ENCODE measurements at places on chromosomes 4 and X.

DNA sequence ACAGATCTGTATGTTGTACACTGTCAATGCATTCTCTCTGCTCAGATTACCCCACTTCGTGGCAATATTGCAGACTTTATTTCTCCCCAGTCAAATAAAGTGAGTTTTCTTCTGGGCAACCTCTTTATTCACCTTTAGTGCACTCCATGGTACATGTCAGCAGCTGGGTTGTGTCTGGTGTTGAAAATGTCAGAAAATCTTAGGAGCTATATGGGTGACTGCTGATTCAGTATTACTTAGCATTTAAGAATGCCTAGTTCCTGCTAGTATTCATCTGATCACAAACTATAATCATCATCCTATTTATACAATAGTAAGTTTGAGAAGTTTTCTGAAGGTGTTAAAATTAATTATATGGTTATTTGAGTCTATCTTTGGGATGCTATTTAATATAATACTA, 112.5 kb downstream of the CFAP299 start:
- DNase-seq = no peak

GRCh38 chr4:89949782-89950387, 55.2 kb downstream of the MMRN1 start:
- DNase-seq = no peak

DNA sequence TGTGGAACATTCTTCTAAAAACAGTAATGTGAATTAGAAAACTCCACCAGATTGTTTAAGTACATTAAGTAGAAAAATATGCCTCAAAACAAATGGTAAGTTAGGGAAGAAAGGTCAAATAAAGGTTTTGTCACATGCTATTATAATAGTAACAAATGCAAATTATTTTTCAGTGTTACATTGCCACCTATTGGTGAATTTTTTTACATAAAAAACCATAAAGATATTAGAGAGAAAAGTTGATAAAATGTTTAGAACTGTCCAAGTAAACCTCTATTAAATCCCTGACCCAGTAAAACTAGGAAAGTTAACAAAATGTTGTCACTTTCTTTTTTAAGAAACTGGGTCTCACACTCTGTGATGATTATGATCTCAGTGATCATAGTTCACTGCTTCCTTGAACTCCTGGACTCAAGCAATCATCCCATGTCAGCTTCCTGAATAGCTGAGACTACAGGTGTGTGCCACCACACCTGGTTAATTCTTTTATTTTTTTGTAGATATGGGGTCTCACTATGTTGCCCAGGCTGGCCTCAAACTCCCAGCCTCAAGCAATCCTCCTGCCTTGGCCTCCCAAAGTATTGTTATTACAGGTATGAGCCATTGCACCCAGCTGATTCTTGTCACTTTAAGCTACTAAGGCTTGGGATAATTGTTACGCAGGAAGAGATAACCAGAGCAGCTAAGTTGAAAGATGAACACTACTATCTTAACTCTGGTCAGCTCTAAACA, 157.6 kb downstream of the ATRX start:
- DNase-seq = no peak

GRCh38 chr4:91963486-91963885, 340.3 kb upstream of the GRID2 start:
- DNase-seq = no peak

DNA sequence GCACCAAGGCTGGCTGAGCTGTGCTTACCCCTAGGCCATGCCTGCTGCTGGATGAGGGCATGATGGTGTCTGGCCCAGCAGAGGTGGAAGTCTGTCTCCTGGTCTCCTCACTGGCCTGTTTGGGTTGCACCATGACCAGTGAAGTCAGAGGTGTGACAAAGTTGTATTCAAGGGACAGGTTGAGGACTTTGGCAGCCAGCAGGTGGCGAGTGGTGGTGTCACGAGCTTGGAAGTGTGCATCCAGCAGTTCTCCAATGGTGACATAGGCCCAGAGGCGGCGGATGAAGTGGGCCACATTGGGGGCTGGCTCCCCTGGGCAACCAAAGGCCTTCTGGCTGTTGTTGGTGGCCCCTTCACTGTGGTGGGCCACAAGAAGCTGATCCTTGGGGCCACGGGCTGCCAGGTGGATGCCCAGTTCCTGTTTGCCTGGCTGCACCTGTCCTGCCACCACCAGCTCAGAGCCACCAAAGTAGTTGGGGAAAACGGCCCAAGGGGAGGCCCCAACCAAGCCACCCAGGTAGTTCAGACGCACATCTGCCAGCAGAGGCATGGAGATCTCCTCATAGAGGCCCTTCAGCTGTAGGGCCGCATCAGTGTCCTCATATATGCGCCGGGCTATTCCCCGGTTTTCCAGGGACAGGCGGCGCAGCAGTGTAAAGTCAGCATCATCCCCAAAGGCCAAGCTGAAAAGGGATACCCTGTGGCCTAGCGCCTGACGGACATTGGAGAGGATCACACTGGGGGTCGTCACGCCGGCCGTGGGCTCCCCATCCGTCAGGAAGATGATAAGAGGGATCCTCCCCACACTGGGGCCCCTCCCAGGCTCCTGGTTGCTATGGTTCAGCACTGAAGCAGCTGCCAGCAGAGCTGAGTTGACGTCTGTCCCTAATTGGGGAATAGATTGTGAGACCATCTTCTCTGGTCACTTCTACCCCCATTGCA, 39.7 kb downstream of the ITIH6 start:
- DNase-seq = no peak

- DNase-seq = no peak
Observed at GRCh38 chrX:16039834-16040233, 83.5 kb upstream of the GRPR start.

DNA sequence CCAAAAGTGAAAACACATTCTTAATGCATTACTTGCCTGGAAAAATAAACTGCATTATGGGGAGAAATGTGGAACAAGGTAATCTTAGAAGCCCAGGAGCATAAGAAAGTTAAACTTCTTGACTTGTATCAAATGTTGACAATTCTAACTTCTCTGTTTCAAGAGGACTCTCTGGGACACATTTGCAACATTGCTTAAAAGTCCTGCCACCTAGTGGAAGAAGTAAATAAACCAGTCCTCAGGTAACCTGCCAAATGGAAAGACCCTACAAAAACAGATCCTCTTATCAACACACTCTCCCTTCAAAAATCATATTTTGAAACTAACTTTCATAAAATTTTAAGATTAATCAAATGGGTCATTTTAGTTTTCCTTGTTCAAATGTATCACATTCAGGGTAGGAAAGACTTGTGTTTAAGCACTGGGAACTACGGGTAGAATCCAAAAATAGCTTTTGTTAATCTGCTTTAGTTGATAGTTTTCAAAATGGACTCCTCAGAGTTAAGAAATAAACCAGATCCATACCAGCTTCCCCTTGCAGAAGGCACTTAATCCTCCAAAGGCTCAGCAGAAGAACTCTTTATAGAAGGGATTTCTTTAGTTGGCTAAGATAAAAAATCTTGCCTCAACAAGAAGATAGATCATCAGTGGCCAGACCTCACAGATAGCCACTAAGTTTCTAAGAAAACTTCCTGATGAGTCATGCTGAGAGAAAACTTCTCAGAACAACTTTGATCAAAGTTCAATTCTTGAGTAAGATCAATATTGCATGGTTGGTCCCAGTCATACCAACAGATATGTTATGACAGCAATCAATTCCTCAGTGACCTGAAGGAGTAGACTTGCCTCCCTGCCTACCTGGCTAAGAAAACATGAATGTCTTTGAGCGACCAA, 141.7 kb downstream of the HHIP start:
- no peak for DNase-seq

- no peak for DNase-seq
Observed at GRCh38 chr4:6277139-6277802, 7.6 kb downstream of the WFS1 start.

- no peak for DNase-seq
Observed at GRCh38 chr4:121980643-121981042, 28.8 kb upstream of the TRPC3 start.

DNA sequence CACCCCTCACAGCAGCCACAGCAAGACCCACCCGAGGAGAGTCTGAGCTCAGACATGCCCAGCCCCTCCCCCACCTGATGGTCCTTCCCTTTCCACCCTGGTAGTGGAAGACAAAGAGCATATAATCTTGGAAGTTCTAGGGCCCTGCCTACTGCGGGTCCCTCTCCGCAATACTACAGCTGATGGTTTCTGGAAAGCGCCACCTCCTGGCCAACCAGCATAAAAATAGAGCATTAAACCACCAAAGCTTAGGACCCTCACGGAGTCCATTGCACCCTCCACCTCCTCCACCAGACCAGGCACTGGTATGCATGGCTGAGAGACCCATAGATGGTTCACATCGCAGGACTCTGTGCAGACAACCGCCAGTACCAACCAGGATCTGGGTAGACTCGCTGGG, 78.2 kb downstream of the SH3BGRL start:
- DNase-seq = no peak

GRCh38 chr4:70571772-70572171, 20.3 kb upstream of the AMBN start:
- DNase-seq = no peak

- no peak for DNase-seq
Observed at GRCh38 chr4:166301266-166301665, 428.2 kb downstream of the TLL1 start.

GRCh38 chr4:176090115-176090514, 24.5 kb downstream of the WDR17 start:
- DNase-seq = no peak

- no peak for DNase-seq
Observed at GRCh38 chr4:159455675-159456237, 352.9 kb downstream of the RAPGEF2 start.

DNA sequence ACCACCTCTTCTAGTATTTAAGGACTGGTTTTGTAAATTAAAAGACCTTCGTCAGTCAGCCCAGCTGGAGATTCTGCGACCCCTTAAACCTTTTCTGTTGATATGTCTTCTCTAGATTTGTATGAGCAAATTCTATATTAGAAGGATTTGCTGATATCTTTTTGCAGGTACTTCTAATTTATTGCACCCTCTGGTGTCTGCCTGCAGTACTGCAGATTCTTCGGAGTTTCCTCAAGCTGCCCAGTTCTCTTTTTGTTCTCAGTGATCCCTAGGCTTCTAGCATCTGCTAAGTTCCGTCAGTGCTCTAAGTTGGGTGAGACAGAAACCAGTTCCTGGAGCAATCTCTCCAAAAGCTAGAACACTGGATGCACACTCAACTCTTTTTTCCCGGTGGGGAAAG, 545.2 kb downstream of the C4orf33 start:
- DNase-seq = no peak

GRCh38 chr4:153074486-153074885, 129.8 kb upstream of the TRIM2 start:
- no peak for DNase-seq

DNA sequence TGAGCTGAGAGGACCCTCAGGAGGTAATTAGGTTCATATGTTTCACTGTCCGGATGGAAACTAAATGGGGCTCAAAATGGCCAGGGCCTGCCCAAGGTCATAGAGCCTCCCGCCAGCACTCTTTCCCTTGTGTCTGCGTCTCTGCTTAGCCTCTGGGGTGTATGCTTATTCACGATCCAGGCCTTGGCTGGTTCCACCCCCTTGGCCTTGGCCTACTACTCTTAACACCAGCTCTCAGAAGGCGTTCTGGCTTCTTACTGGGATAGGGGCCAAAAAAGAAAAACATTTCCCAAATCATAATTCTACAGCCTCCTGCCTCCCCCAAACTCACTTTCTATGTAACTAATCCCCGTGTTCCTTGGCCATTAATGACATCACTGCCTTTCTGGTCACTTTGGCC, 68.8 kb downstream of the RTL5 start:
- no peak for DNase-seq

- DNase-seq = no peak
Observed at GRCh38 chr4:156038772-156039171, 85.1 kb upstream of the CTSO start.

DNA sequence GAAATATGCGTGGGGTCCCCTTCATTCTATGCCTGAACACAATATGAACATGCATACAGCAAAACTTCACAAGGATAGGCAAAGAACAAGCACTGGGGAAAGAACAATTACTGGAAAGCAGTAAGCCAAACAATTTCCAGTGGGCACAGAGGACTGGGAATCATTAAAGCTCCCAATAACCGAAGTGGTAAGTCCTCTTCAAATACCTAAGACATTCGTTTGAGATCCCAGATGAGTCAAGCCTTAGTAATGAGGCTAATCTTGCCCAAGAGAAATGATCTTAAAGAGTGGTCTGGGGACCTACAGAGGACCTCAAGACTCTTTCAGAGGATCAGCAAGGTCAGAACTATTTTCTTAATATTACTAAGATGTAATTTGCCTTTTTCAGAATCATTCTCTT, 28.6 kb downstream of the ANAPC10 start:
- DNase-seq = no peak

DNA sequence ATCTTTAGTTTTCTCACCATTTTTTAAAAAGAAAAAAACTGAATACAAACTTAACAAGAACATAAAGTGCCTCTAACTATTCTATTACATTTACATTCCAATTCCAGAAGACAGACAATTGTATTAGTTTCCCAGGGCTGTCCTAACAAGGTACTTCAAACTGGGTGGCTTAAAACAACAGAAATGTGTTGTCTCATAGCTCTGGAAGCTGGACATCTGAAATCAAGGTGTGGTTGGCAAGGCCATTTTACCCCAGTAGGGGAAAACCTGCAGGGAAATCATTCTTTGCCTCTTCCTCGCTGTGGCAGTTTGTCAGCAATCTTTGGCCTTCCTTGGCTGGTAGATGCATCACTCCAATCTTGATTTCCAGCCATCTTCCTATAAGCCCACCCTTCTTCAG, 37.5 kb upstream of the TMEM33 start:
- no peak for DNase-seq

DNA sequence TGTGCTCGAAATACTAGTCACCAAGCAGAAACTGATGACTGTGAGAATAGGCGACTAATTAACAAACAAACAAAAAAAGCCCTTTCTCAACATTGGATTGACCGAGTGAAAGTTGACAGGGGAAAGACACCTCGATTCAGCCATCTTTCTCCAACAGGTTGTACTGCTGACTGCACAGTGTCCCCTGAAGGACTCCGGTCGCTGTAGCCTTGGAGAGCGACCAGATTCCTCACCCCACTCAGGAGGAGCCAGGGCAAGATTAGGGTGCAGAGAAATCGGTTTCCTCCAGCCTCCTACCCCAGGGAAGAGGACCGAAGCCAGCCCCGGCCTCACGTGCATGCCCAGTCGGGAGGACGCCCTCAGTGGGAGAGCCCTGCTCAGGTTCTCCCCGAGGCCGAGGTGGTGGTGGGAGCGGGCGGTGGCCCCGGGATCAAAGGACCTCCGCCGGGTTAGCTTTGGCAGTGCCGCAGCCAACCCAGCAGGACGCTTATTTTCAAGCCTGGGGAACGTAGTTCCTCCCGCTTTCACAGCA, 1.1 kb upstream of the RAP1GDS1 start:
- DNase-seq = no peak

GRCh38 chr4:106830879-106831278, 205.2 kb downstream of the DKK2 start:
- no peak for DNase-seq

Measured in stimulated activated CD8-positive, alpha-beta memory T cell treated with anti-CD3 and anti-CD28 coated beads, Interleukin-7, amount 100 ng/mL, for 1 hour (primary cell).